HTR-8/SVneo (cell line): ENCODE measurements at places on chromosomes 13 and 19.

DNA sequence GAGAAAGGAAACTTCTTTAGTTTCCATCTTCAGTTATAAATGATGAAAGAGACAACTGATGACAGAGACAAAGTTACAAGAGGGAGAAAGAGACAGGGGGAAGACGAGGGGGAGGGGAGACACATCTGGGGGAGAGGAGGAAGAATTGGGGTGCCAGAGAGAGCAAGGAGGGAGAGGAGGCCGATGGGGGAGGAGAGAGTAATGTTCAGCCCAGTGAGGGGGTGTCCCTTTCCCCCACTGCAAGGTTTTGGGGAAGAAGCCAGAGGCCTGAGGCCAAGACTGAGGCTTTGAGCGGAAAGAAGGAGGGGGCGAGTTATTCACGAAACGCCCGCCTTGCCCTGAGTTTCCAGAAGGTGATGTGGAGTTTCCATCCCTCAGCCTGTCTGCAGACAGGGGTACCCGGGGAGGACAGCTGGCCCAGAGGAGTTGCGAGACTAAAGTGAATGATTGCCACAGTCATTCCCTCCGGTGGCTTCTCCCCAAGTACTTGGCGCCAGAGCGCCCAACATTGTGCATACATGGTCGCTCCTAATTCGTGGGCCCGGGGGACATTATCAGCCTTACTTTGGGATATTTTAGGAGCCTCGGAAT is 558 bp upstream of the PPAN start:
- DNase-seq: no peak

- no peak for DNase-seq
These were observed 5.2 kb downstream of the AKT2 start for GRCh38 chr19:40279761-40280607.

GRCh38 chr13:27921421-27921960 is 1.7 kb downstream of the PDX1 start:
- no peak for DNase-seq

DNA sequence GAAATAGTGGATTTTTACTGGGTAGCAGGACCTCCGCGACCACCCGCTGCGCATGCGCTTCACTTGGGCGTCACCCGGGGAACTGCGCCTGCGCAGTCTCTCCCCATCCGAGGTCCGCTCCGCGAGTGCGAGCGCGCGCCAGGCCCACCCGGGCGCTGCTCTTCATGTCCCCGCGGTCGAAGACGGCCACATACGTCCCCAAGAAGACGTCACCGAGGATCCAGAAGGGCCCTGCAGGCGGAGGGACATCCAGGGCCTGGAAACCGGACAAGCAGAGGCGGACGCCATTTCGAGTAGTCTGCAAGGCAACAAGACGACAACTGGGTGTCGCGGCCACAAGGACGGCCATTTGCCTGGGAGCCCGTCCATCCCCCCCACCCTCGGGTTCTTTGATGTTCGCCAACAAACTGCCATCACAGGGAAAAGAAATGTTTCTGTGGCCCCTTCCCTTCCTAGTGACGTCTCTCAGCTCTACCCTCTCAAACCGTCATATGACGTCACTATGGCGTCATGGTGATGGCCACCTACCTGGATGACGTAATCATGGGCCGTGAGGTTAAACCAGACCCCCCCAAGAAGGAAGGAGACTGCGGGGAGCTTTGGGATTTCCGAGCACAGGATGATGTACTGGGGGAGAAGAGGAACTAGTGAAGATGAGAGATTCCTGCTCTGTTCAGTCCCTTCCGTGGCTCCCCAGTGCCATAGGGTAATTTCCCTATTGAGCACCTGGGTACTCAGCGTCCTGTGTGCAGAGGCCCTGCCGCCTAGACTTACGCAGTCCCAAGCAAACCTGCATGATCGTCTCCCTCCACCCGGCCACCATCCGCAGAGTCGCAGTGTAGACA is 6.7 kb downstream of the NAPSA start:
- peak; percentile 64 for DNase-seq

- no peak for DNase-seq
These were observed 9.5 kb downstream of the HOMER3 start for GRCh38 chr19:18931316-18932162.

- DNase-seq: peak; percentile 66
These were observed at the start of gene CYTH2 for GRCh38 chr19:48469289-48469881. CYTH2 (plus strand) TSS chr19:48469369; CDS start chr19:48469508, 139 bp downstream.

- no peak for DNase-seq
These were observed 206.5 kb downstream of the TEX29 start for GRCh38 chr13:111526922-111527321.

- DNase-seq: no peak
These were observed 48.3 kb downstream of the DNM2 start for GRCh38 chr19:10766049-10766623.

DNA sequence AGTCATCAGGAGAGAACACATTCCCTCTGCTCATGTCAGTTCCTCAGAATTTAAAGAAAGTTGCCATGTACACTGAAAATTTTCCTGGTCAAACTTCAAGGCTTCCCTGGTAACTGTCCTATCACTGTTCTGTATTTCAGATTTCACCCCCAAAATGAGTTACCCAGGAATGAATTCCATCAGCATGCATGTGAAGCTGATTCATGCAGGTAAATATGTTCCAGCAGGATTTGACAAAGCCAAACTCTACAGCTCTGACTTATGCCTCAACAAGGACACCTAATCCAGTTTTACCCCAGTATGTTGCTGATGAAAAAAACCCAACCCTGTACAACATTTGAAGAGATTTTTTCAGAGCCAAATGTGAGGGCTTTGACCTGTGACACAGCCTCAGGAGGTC is 21.5 kb downstream of the LIG4 start:
- no peak for DNase-seq

GRCh38 chr13:43664700-43665191 is 122.0 kb downstream of the ENOX1 start:
- DNase-seq: peak; percentile 31

DNA sequence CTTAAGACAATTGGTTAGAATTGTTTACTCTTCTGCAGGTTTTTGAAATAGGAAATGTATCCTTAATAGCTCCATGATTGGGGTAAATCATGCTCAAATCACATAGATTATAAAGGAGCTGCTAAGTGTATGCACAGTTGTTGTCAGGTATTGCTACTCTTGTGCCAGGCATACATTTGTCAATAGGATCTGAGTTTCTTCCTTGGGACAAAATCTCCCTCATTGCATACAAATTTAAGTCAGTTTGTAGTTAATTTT is 109.3 kb upstream of the MLNR start:
- DNase-seq: no peak

DNA sequence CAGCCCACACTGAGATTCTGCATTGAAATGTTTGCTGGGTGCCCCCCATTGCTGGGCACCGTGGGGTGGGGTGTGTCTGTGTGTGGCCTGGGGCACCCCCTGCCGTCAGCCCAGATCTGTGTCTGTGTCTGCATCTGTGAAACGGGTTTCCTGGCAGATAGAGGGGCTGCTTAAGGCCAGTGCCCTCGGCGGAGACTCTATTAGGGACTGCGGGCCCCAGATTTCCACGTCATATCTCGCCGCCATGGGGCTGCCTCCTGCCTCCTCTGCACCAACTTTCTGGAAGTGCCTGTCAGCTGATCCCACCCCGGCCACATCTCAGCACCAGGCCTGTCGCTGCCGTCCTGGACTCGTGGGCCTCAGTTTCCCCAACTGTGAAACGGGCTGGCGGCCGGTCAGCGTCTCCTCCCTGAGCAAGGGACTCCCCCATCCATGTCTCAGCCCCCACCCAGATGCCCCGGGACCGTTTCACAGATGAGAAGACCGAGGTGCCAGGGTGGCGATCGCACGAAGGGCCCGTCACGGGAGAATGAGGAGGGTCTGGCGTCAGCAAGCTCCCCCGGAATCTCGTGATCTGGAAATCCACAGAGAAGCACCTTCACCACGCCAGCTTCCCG is 21.4 kb downstream of the ARID3A start:
- no peak for DNase-seq

GRCh38 chr13:72716776-72717175 is 10.7 kb downstream of the MZT1 start:
- no peak for DNase-seq

- DNase-seq: peak; percentile 85
These were observed at the start of gene LIN7B for GRCh38 chr19:49113762-49114629. LIN7B (plus strand) TSS chr19:49114370; CDS start chr19:49114405, 35 bp downstream.

- peak; percentile 36 for DNase-seq
These were observed 18.7 kb downstream of the PAF1 start for GRCh38 chr19:39372047-39372802.
